ENCODE measurements at places on chromosomes 3 and 15. TPM values are rescaled to one million over a fixed set of nuclear protein-coding genes. Genes with fewer than 3 reads are reported as not detected.

Gene SEMA5B
- polyA plus RNA-seq: not detected

Gene BCHE
- polyA plus RNA-seq: not detected

Gene ADPRH
- 29.2 TPM for polyA plus RNA-seq

Gene C15orf39
- 6.3 TPM for polyA plus RNA-seq

Gene PCLAF
- polyA plus RNA-seq: 1.4 TPM

Gene ITGA11
- polyA plus RNA-seq: not detected

Gene ISLR2
- not detected for polyA plus RNA-seq

Gene GPR149
- polyA plus RNA-seq: not detected

Gene FANCD2OS
- not detected for polyA plus RNA-seq

Gene CERS3
- polyA plus RNA-seq: not detected

Gene TGM5
- polyA plus RNA-seq: not detected

Gene SMCO1
- not detected for polyA plus RNA-seq

Gene CCDC54
- polyA plus RNA-seq: not detected

Gene CHRFAM7A
- polyA plus RNA-seq: not detected

Gene LXN
- 9.0 TPM for polyA plus RNA-seq

Gene UROC1
- polyA plus RNA-seq: not detected
